ENCODE measurements at places on chromosomes 2 and 18.

GRCh38 chr2:12465631-12466135, 251.1 kb upstream of the TRIB2 start:
- no peak for DNase-seq

GRCh38 chr2:197356136-197356535, 45.6 kb upstream of the ANKRD44 start:
- no peak for DNase-seq

DNA sequence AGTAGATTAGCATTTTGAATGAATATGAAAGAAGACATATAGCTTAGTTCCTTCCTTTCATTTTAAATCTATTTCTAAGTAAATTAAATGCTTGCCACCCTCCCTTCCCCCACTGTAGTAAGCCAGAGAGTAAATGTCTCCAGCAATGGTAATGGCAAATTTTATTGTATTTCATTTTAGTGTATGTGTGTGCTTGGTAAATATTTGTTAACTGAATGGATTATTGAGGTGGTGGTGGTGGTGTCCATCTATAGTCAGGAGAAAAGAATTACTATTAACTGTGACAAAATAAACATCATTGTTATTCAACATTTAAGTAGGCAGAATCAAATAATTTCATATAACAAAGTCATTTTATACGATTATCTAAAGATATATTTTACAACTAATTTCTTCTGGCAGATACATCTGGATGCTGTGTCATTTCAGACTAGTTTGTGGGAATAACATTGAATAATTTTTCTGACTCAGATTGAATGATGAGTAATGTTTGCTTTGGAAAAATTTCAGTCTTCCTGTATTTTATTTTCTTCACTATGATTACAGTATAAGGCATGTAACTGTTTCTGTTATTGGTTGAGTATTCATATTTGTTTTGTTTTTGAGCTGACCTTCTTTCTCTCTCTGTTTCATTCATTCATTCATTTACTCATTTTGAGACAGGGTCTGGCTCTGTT, 18.3 kb downstream of the ASXL3 start:
- DNase-seq, result no peak

DNA sequence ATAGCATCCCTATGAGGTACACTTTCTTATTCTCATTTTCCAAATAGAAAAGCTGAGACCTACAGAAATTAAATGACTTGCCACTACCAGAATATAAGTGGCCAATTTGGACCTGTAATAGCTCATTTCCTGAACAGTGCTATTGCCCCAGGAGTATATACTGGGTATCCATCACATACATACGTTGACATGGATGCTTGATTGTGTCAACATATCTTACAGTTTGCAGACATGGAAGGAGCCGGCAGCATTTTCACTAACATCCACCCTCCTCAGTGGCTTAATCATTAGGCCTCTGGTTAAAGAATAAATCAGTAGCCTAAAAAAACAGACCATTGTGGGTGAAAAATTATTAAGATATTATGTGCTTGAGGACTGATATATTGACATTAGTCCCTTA, 829.3 kb downstream of the LRP1B start:
- DNase-seq, result no peak

DNA sequence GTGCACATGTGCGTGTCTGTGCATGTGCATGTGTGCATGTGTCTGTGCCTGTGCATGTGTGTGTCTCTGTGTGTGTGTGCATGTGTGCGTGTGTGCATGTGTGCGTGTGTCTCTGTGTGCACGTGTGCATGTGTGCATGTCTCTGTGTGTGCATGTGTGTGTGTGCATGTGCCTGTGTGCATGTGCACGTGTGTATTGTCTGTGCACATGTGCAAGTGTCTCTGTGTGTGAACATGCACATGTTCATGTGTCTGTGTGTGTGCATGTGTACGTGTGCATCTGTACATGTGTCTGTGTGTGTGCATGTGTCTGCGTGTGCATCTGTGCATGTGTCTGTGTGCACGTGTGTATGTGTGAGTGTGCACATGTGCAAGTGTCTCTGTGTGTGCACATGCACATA, 277.3 kb downstream of the GALR1 start:
- DNase-seq, result no peak

DNA sequence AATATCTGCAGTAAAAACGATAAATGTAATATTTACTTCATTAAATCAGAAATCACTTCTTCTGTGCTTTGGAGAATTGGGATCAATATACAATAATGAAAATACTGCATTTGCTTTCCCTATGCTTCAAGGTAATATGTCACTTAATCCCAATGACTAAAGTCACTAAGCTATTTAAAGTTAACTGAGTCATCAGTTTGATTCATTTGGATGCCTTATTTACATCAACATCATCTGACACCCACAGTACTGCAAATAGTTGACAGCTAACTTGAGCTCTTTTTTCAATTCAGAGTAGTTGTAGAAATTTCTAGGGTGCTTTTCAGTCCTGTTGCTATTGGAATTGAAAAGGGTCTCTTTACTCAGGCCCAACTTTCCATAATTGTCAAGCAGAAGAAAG, 776.9 kb upstream of the FSHR start:
- no peak for DNase-seq

DNA sequence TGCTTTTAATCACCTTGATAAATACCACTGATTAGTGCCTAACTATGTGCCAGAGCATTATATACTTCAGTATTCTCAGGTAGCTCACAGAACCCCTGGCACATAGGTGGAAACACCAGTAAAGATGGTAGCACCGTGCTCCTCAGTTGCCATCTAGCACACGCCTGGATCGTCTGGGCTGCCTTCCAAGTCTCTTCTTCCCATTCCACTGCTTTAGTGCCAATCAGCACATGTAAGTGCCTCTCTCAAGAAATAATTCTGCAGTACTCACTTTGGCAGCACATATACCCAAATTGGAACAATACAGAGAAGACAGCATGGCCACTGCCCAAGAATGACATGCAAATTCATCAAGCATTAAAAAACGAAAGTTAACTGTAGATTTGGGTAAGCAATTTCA, 13.0 kb downstream of the POLR2D start:
- no peak for DNase-seq

DNA sequence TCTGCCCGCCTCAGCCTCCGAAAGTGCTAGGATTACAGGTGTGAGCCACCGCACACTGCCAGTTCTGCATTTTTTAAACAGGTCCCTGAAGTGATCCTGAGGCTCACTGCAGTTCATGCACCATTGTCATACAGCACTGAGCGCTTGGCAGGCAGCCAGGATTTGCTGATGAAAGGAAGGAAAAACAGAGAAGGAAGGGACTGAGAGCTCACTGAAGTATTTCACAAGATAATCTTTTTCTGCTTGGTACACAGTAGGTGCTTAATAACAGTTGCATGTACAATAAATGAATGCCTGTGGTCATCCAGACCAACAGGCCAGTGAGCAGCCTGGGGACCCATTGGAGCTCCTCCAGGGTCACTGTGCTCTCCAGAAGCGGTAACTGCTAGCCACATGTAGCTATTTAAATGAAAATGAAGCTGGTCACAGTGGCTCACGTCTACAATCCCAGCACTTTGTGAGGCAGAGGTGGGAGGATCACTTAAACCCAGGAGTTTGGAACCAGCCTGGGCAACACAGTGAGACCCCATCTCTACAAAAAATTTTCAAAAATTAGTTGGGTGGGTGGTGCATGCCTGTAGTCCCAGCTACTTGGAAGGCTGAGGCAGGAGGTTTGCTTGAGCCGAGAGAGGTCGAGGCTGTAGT, 33.1 kb upstream of the SMAD7 start:
- DNase-seq, result no peak

DNA sequence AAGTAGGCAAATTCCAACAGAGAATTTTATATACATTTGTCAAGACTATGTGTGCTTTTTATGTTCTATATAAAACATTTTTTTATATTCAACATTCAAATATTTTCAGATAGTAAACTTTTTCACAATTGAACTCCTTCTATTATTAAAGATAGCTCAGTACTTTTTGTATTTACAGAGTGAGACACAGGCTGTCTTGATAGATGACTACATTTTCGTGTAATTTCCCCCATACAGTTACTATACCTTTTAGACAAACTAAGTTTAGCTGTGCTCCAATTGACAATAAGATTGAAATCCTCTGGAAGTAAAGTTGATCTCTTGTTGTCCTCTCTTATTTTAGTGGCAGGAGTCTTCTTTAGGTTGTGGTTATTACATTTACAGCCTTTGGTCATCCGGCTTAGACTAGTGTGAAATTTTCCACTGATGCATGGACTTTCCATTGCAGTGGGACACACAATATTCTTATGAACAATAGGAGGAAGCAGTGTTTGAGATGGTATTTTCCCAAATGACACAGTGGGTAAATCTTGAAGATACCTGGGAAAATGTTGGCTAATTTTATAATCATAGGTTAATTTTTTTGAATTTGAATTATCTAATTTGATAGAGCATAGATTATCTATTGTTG, 21.0 kb downstream of the ZSWIM2 start:
- no peak for DNase-seq

DNA sequence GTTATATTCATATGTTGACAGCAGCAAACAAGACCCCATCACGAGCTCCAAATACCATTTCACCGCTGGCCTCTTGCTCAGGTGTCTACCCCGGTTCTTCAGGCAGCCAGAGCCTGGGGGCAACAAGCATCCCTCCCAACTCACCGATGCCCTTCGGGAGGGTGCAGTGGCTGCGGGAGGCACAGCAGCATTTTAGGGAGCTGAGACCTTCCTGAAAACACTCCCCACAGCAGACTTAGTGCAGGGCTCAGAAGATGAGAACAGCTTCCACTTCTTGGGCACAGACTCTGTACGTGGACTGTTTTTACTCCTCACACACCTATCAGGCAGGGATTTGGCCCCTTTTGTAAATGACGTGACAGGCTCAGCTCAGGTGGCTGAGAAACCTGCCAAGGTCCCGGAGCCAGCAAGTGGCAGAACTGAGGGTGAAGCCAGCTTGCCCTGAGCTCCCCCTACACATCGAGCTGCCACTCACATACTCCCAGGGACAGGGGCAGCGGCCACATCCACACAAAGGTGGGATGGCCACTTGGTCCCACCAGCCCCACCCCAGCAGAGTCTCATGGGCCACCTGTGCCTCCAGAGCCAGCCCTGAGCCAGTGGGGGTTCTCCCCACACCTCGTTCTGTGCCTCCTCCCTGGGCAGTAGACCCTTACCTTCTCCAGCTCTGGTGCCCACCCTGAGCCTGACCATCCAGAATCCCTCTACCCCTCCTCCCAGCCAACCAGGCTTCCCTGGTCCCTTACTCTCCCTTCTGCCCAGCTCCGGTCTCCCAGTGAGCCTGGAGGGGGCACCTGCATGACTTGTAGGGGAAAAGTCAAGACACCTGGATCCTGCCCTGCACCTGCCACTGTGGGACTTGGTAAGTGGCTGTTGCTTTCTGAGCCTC, 28.5 kb downstream of the CYP27C1 start:
- DNase-seq, result no peak

DNA sequence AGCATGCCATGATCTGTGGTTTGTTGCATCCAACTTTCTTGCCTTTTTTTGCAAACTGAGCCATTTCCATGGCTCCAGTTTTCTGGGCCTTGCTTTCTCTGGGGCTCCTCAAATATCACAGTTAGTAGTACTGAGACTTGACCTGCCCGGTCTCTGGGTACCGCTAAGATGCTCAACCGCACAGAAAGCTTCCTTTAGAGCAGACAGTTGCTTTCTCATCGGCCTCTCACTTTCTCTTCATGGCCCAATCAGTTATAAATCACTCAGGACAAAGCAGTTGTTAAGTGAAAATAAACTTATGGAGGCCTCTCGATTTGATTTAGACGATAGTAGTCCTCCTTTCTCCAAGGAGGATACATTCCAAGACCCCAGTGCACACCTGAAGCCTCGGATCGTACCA, 141.2 kb upstream of the ASB18 start:
- DNase-seq, result no peak

- DNase-seq, result no peak
Observed at GRCh38 chr2:151902829-151903228, 74.6 kb upstream of the ARL5A start.

Data from endothelial cell (in vitro differentiated cells).